ENCODE measurements at places on chromosomes 2 and 18.

- DNase-seq = no peak
Measured at GRCh38 chr2:188909036-188909435, 65.1 kb upstream of the COL3A1 start.

DNA sequence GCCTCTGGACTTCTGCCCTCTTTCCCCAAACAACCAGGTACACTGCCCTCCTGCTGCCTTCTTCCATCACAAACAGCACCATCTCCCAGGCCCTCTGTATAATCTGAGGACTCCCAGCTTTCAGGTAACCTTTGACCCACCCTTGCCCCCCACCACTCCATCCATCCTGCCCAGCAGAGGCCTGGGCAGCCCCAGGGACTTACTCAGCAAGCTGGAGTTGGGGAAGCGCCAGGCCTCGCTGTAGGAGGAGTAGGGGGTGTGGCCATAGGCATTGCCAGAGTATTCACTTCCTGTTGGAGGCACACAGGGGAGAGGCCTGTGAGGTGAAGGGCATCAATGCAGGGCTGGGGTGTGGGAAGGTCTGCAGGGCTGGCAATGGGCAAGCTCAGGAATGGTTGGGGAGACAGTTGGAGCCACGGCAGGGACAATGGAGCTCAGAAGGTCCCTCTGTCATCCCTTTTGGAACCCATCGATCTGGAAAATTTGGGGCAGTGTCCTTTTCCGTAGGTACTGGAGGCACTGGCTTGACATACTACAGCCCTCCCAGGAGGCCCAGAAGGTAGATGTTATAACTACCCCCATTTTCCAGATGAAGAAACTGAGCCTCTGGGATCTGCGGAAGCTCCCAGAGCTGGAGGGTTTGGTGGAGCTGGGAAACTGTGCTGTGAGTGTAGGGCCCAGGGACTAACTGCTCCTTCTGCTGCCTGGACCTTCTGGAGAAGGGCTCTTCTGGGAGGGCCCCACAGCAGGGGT, 46.3 kb downstream of the PSD4 start:
- no peak for DNase-seq

DNA sequence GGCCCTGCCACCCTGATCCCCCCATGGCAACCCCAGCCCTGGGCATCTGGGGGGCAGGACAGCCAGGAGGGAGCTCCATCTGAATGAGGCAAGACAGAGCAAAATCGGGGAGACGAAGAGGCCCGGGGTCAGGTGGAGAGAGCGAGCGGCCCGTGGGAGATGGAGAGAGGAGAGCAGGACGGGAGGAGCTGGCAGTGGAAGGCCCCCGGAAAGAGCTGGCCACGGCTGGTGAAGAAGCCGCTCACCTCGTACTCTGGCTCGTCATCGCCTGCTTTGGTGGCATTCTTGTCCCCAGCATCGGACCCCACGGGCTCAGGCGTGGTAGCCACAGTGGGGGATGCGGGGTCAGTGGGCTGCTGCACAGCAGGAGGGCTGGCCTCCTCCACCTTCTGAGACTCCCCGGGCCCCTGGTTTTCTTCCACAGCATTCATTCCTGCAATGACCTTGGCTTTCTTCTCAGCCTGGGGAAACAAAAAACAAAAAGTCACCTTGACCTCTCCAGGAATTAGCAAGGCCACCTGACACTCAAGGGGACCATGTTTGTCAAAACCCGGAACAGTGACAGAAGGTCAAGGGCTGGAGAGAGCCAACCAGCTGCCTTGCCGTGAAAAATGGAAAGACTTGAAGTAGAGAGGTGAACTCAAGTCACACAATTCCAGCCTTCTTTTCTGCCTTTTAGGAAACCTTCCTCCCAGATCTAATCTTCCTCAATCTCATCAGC, 79.6 kb upstream of the POMC start:
- no peak for DNase-seq

- no peak for DNase-seq
Measured at GRCh38 chr2:25043241-25043867, 1.5 kb downstream of the EFR3B start.

DNA sequence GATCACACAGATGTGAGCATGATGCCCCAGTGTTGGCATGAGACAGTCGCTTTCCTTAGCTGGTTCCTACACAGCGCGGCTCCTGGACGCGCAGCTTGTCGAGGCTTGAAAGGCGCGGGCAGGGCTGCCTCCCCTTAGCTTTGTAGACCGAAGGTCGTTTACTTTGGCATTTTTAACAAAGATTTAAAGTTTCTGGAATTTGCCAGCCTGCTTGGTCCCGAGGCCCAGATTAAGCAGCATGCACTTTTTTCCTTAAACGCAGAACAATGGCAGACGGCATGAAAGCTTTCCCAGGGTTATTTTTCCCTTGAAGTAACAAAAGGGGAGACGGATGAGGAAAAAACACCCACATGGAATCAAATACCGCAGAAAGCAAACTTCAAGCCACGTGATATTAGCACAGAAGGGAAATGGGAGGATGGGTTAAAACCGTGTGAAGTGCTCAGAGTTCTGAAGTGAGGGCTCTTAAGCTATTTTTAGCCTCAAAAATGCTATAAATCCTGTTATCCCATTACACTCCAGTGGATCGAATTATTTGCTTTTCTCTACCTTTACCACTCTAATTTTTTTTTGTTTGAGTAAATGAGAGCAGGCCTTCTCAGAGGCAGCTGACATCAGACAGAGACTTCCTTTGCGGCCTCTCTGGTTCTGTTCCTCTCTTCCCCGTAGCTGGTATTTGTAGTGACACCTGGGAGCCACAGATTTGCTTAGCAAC, 55.7 kb downstream of the NPAS2 start:
- no peak for DNase-seq

DNA sequence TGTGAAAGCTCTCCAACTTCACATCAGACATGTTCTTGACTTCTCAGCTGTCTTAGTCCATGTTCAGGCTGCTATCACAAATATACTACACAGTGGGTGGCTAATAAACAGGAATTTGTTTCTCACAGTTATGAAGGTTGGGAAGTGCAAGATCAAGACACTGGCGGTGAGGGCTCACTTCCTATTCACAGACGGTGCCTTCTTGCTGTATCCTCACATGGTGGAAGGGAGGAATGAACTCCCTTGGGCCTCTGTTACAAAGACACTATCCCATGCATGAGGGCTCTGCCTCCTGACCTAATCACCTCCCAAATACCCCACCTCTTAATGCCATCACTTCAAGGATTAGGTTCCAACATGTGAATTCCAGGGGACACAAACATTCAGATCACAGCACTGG, 9.7 kb downstream of the UXS1 start:
- DNase-seq = no peak

DNA sequence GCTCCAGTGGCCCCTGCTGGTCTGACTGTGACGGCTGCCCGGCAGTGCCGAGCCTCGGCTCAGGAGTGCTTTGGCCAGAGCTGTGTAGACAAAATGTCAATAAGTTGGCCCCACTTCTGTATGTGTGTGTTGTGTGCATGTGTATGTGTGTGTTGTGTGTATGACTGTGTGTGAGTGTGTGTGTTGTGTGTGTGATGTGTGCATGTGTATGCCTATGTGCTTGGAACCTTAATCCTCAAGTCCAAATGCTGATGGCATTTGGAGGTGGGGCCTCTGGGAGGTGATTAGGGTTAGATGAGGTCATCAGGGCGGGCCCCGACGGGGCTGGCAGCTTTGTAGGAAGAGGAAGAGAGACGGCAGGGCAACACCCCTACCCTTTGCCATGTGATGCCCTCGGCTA, 269.0 kb downstream of the DCDC2C start:
- no peak for DNase-seq

DNA sequence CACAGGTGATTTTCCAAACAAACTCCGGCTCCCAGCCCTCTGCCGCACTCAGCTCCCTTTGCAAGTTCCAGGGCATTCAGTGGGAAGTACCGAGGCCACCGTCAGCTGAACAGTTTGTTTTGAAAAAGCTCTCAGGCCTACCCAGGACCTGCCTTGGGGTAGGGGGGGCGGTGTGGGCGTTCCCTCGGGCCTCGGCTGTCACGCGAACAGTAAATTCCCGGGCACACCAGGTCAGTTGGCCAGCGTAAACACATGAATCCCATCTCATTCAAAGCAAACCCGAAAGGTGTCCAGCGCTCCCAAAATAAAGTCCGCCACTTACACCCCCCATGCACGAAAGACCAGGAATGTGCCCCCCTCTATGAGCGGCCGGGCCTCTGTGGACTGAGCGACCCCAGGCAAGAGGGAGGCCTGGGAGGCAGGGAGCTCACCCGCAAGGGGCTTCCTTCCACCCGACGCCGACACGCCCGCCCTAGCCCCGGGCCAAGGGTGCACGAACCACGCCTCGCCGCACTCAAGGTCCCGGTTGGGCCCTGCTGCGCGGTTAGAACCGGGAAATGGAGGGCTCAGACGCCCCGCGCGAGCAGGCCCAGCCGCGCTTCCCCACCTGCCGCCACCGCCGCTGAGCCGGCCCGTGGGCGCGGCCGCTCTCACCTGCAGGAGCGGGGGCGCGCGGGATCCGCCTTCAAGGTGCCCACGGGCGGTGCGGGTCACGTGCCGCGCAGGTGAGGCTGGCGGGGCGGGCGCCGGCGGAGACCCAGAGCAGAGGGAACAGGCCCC, at the start of gene WDSUB1:
WDSUB1 (minus strand) TSS at position 775 of the 780 bp plus-strand sequence. CDS start 3,634 bp downstream, outside the sequence.
- peak; percentile 30 for DNase-seq

DNA sequence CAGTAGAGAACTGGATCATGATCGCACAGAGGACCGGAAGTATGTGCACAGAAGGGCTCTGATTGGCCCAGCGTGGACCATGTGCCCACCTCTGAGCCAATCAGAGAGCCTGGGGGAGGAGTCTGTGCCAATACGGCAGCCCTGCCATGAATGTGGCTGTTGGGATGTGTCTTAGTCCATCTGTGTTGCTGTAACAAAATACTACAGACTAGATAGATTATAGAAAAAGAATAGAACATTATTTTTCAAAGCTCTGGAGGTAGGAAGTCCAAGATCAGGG, 132.0 kb downstream of the NDUFA10 start:
- no peak for DNase-seq

DNA sequence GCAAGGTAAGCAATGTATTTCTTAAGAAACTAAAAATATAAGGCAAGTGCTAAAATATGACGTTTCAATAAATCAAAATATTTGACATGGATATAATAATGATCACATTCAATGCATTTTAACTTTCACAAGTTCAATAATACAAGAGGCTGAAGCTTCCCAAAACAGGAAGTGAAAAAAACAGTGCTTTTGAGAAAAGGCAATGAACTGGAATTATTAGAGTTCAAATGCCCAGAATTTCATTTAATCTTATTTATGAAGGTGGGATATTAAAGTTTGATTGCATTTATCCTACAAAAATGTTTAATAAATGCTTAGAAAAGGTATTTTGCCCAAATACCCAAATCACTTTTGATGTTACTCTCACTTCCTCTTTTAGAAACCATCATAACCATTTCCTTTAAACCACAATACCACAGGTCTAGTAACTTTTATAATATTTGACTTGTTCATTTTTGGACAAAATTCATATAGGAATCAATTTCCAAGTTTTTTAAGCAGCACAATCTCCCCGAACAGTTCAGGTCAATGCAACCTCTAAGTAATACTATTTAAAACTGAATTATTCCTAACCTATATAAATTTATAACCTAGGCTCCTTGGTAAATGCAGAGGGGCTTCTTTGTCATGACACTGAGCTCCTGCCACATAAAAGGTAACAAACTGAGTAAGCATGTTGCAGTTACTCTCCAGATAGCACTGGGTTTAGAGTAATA, 2.1 kb downstream of the NCKAP1 start:
- no peak for DNase-seq

- DNase-seq = no peak
Measured at GRCh38 chr2:109143214-109144187, 14.5 kb downstream of the SH3RF3 start.

DNA sequence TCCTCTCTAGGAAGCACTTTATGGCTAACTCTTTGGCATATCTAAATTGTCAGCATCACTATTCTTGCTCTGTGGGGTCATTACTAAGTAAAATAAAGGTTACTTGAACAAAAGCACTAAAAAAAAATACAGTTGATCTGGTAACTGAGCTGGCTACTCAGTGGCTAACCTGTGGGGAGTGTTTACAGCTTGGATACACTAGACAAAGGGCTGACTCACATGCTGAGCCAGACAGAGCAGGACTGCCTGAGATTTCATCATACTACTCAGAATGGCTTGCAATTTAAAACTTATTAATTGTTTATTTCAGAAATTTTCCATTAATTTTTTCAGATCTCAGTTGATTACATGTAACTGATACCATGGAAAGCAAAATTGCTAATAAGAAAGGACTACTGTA, 1690.4 kb upstream of the SLC39A10 start:
- no peak for DNase-seq

- DNase-seq = no peak
Measured at GRCh38 chr2:161418275-161418714, 2.2 kb downstream of the TBR1 start.

GRCh38 chr2:41892476-41892875, 155.3 kb upstream of the PKDCC start:
- DNase-seq = no peak
